HL-60 (cell line): ENCODE measurements at places on chromosomes 7 and 10.

- no peak for DNase-seq
Observed at GRCh38 chr7:265998-266850, 23.7 kb upstream of the FOXL3 start.

DNA sequence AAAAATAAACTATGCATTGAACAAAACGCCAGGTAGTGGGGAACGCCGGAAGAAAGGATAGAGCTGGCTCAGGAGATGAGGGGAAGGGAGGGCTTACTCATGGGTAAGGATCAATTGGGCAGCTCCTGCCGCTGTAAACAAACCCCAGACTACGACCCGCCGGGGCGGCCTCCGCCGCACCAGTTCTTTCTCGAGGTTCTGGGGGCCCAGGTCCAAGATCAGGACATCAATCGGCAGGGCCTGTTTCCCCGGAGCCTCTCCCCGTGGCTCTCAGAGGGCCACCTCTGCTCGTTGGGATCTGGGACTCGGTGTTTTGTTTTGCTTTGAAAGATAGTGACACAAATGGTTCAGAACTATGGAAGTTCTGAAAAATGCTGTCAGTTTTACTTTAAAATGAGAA, 140.4 kb downstream of the ELFN1 start:
- DNase-seq: no peak

- DNase-seq: no peak
Observed at GRCh38 chr10:43262397-43262901, 4.4 kb downstream of the RASGEF1A start.

- DNase-seq: no peak
Observed at GRCh38 chr10:52483587-52483986, 169.5 kb downstream of the DKK1 start.

GRCh38 chr10:95845411-95845810, 62.4 kb upstream of the CC2D2B start:
- no peak for DNase-seq

GRCh38 chr7:100484673-100485045, 932 bp downstream of the NYAP1 start:
- DNase-seq: no peak

DNA sequence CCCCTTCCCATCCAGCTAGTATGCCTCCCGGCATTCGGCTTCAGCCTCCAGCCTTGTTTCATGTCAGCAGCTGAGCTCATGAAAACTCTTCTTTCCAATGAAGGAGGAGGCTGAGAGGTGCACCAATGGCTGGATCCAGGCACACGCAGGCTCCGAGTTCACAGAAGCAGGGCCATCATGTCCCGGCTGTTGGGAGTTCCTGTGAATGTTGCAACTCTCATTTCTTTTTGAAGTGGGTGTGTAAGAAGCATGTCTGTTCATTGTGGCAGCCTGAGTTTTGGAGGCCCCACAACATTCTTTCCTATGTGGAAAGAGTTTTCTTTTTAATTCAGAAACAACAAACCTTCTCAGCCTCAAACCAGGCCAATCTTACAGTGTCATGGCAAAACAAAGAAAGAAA, 89.7 kb downstream of the PTPRE start:
- DNase-seq: no peak

DNA sequence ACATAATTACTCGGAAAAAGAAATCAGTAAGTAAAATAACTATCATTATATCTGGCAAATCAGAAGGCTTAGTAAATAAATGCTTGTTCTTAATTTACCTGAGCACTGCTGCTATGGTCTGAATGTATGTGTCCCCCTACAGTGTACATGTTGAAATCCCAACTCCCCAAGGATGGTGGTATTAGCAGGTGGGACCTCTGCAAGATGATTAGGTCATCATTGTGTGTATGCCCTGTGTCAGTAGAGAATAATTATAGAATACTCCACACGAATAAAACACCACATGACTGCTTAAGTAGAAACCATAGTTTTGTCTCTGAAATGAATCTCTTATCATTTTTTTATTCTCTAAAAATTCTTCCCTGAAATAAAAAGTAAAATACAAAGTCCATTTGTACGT, 101.6 kb downstream of the RNF133 start:
- no peak for DNase-seq

- DNase-seq: no peak
Observed at GRCh38 chr10:71075086-71075758, 137.1 kb upstream of the UNC5B start.

- no peak for DNase-seq
Observed at GRCh38 chr10:87658321-87658795, 1.3 kb upstream of the PAPSS2 start.

- no peak for DNase-seq
Observed at GRCh38 chr7:98520356-98520951, 96.6 kb upstream of the NPTX2 start.

GRCh38 chr7:129777195-129777844, 165.8 kb downstream of the NRF1 start:
- DNase-seq: no peak

GRCh38 chr7:143497008-143497795, 19.5 kb downstream of the TAS2R41 start:
- no peak for DNase-seq

DNA sequence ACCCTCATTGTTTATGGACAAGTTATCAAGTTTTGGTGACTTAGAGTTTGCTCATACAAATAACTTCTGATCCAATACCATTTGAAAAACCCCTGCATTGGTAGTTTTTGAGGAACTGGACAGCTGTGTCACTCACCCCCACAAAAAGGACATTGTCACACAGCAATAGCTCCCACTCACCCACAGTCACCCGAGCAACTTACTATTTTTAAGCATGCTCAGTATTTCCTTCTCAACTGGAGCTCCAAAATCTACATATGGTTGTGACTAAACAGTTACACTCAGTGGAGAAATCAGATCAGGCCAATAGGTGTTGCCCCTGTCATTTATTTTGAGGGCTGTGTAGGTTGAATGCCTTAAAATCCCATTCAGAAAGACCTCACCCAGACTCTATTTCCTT, 165.2 kb upstream of the AUTS2 start:
- no peak for DNase-seq

GRCh38 chr7:15397159-15397550, 164.7 kb downstream of the AGMO start:
- DNase-seq: no peak

DNA sequence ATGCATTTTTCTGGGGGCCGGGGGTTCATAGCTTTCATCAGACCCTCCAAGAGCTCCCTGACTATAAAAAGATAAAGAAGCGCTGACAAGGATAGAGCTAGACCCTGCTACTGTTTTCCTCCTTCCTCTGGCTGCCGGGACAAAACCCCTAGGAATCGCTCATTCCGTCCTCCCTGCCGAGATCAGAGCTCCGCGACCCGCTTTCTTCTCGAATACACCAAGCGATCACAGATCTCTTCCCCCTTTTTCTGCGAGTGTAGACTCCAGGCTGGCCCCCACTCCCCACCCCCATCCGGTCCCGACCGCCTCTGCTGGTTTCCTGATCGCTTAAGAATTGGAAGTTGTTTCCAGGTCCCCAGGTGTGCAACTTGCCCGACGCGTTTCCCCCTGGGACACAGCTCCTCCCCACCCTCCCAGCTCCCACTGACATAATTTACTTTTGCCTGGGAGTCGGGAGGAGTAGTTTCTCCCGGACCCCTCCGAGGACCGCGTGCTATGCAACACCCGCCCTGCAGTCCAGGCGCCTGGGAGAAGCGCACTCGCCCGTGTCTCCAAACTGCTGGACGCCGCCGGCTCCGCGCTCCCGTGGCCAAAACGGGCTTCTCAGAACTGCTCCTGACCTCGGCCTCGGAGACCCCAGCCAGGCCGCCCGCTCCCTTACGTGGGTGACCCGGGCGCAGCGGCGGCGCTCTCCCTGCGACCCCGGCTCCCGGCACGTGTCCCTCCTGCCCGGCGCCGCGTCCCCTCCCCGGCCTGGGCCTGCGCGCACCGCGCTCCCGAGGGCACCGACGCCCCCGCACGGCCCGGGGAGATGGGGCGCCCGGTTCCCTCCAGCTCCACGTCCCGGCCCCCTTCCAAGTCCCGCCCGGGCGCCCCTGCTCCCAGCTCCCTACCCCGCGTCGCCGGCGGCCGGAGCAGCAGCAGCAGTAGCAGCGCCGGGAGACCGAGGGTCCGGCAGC, 552 bp downstream of the IL15RA start:
- DNase-seq: no peak

- DNase-seq: no peak
Observed at GRCh38 chr7:129690701-129691100, 79.2 kb downstream of the NRF1 start.

- no peak for DNase-seq
Observed at GRCh38 chr10:15084502-15084922, 4.1 kb downstream of the ACBD7 start.

DNA sequence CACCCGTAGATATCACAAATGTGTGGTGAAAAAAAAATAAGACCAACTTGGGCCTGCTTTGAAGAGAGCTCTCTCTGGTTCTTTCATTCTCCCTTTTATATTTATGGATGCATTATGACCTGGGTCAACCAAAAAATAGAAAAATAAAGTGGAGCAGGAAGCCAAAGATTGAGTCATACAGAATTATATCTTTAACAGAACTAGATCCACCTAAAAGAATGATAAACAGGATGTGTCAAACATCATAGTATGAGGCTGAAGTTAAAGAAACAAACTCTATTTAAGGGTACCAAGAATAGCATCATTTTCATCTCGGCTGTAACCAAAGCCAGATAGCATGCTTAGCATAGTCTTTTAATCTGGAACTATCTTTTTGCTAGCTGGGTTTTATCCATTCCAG, 28.8 kb upstream of the NMT2 start:
- DNase-seq: no peak

DNA sequence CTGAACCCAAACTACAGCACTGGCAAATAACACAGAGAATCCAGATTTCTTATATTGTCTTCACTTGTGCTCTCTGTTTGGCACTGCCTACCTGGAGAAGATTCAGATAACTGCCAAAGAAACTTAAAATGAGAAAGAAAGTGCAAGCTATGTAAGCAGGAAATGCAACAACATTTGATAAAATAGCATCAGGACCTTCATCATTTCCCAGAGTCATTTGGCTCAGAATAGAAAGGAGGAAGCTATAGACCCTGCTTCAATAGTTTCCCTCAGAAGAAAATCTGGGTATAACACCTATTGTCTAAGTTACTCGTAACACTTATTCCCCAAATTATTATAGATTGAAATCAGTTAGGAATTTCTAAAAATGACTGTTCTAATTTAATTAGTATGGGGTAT, 56.2 kb downstream of the CC2D2B start:
- no peak for DNase-seq

DNA sequence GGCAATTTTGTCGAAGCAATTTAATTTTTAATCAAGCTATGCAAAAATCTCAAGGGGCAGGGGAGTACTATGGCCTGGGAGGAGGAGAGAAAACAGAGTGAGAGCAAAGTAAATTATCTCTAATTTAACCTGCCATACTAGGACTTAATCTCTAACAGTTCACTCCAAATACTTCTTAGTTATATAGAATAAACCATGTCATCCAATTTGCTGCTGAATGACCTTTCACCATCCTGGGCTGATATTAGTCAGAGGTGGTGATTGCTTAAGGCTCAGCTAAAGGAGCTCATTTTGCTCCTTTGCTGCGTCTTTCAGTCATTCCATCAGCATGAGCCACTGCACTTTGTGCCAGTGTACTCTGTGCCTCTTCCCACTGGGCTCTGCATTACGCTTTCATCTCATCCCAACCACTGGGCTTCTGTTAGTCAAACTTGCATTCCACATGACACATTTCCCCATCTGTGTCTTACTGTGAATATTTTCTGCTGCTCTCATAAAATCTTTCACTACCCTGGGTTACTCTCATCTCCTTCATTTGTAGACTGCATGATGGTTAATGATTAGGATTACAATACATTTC, 84.3 kb downstream of the CD36 start:
- peak; percentile 18 for DNase-seq

DNA sequence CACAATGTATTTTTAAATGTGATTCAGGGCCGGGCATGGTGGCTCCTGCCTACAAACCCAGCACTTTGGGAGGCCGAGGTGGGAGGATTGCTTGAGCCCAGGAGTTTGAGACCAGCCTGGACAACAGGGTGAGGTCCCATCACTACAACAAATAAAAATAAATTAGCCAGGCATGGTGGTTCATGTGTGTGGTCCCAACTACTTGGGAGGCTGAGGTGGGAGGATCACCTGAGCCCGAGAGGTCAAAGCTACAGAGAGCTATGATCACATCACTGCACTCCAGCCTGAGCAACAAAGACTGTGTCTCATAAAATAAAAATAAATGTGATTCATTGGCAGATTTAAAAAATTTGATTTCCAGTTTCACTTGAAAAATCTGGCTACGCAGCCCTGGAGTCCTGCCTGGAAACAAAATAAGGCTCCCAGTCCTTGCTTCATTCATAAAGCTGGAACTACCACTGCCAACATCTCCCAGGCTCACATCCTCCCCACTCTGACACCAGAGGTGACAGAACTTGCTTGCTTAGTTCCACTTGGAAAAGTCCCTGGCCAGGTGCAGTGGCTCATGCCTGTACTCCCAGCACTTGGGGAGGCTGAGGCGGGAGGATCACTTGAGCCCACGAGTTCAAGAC, 27.9 kb upstream of the SLC35G1 start:
- no peak for DNase-seq

DNA sequence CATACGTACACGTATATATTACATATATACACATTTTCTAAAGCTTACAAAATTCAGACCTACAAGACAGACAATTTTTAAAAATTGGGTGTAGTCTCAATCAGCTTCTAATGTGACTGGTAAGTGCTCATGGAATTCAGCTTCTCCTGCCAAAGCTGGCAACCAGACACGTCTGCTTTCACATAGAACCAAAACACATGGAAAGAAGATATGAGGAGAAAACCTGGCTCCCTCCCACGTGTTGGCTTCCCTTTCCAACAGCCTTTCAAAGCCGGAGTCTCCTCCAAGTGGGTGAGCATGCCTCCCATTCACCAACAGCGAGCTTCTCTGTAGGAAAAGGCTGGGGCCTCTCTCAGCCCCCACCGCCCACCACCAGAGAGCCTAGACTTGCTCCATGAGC, 33.4 kb downstream of the CDCA7L start:
- DNase-seq: no peak

GRCh38 chr7:138934861-138935260, 46.3 kb downstream of the KIAA1549 start:
- DNase-seq: no peak

- no peak for DNase-seq
Observed at GRCh38 chr7:132613737-132614136, 37.5 kb upstream of the PLXNA4 start.
